ENCODE measurements at places on chromosomes 7 and 10. TPM values are rescaled to one million over a fixed set of nuclear protein-coding genes. Genes with fewer than 3 reads are reported as not detected.

The IMPDH1 gene
- total RNA-seq, result 69.1 TPM

The DYNC1I1 gene
- not detected for total RNA-seq

The HOXA9 gene
- total RNA-seq, result not detected

The ST8SIA6 gene
- not detected for total RNA-seq

The FBXO24 gene
- 0.47 TPM for total RNA-seq

The CPA1 gene
- not detected for total RNA-seq

The ALOX5 gene
- total RNA-seq, result 0.77 TPM

The ABCA13 gene
- not detected for total RNA-seq

The EPHA1 gene
- 2.8 TPM for total RNA-seq

The EVX1 gene
- total RNA-seq, result not detected

The WIPF3 gene
- not detected for total RNA-seq

The RSPH10B gene
- not detected for total RNA-seq

The PROSER2 gene
- total RNA-seq, result 1.5 TPM

The GBX1 gene
- total RNA-seq, result not detected

The GNAT3 gene
- not detected for total RNA-seq

The HKDC1 gene
- total RNA-seq, result not detected

The NKX2-3 gene
- total RNA-seq, result not detected

The ANXA8 gene
- not detected for total RNA-seq

The CCNJ gene
- total RNA-seq, result 10.0 TPM

The CYP2C19 gene
- total RNA-seq, result not detected

The MYPN gene
- total RNA-seq, result not detected

The ASNS gene
- 104 TPM for total RNA-seq

The LIPF gene
- total RNA-seq, result not detected

The TSPAN14 gene
- 46.8 TPM for total RNA-seq

The HMX2 gene
- total RNA-seq, result not detected

The EIF4EBP2 gene
- total RNA-seq, result 45.8 TPM

The SPRN gene
- total RNA-seq, result not detected

The HERPUD2 gene
- total RNA-seq, result 31.3 TPM

The MLXIPL gene
- total RNA-seq, result not detected

The LRMDA gene
- not detected for total RNA-seq

The CPA4 gene
- not detected for total RNA-seq

The ENTPD1 gene
- 7.1 TPM for total RNA-seq

The PRF1 gene
- 95.7 TPM for total RNA-seq

The DYDC2 gene
- not detected for total RNA-seq

The EBF3 gene
- total RNA-seq, result not detected

The LRIT2 gene
- not detected for total RNA-seq

The THAP5 gene
- 40.9 TPM for total RNA-seq

The PTPN20 gene
- 0.61 TPM for total RNA-seq

The SH3PXD2A gene
- 8.0 TPM for total RNA-seq

The MAGI2 gene
- total RNA-seq, result 0.33 TPM

The MMS19 gene
- 85.7 TPM for total RNA-seq

The EGR2 gene
- total RNA-seq, result 89.9 TPM

The AFAP1L2 gene
- total RNA-seq, result 1.6 TPM

The TUBGCP2 gene
- total RNA-seq, result 68.1 TPM

All from CD8-positive, alpha-beta memory T cell (primary cell).